Left colon (tissue), 2 donors: ENCODE measurements at places on chromosomes 3 and 15. TPM values are rescaled to one million over a fixed set of nuclear protein-coding genes. Genes with fewer than 3 reads are reported as not detected.

GRCh38 chr15:42012241-42012640, 8.6 kb downstream of the PLA2G4E start:
- DNase-seq, result peak; percentile 76

DNA sequence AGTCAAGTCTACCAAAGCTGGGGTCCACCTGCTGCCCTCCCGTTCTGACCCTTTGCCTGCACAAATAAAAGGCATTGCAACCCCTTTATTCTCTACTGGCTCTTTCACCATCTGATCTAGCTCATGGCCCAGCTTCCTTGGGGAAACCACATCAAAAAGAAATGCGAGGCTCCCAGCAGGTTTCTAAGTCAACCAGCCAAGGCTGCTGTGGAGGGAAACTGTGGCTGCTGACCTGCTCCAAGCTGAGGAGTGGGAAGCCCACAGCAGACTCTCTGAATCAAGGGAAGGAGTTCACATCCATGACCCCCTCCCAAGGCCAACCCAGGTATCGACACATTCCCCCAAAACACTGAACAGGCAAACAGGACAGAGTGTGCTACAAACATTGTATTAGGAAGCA, 25.2 kb upstream of the SLCO2A1 start:
- DNase-seq, result no peak

GRCh38 chr3:160616311-160616710, 50.9 kb upstream of the KPNA4 start:
- no peak for DNase-seq

Gene FBXW12
- not detected for total RNA-seq

GRCh38 chr15:63915209-63915872, 81.6 kb upstream of the HERC1 start:
- DNase-seq, result no peak

GRCh38 chr3:109116031-109116430, 1.9 kb downstream of the MORC1 start:
- DNase-seq, result no peak

Gene GLDN
- 3.2 TPM for total RNA-seq

DNA sequence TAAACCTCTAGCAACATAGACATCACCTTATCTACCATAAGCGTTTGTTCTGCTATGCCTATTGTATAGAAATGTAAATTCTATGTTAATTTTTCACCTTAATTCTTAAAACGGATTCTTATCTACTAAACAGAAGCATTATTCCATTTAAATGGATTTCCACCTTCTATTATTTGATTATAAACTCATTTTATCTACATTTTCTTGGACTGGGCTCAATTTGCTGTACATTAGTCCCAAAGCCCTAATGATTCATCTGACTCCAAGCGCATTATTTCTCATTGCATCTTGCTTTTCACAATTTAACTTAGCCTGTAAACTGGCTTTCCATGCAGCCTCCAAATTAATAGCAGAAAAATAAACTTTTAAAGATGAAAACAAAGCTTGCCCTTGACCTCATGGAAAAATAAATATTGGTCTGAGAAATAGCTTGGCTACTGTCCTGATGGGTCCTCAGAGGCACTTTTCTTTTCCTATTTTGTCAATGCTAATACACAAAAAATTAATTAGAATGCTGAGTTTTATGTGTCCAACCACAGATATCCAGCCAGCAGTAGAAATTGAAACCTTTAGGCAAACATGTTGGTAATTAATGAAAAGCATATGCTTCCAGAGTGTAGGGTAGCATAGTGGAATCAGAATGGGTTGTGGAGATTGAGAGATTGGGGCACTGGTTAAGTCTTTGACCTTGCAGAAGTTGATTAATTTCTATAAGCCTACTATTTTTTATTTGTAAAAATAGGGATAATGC, 81.4 kb upstream of the CFAP20DC start:
- no peak for DNase-seq

Gene UCN2
- total RNA-seq, result not detected

- DNase-seq, result no peak
Observed at GRCh38 chr15:69860921-69861320, 236.8 kb downstream of the TLE3 start.

DNA sequence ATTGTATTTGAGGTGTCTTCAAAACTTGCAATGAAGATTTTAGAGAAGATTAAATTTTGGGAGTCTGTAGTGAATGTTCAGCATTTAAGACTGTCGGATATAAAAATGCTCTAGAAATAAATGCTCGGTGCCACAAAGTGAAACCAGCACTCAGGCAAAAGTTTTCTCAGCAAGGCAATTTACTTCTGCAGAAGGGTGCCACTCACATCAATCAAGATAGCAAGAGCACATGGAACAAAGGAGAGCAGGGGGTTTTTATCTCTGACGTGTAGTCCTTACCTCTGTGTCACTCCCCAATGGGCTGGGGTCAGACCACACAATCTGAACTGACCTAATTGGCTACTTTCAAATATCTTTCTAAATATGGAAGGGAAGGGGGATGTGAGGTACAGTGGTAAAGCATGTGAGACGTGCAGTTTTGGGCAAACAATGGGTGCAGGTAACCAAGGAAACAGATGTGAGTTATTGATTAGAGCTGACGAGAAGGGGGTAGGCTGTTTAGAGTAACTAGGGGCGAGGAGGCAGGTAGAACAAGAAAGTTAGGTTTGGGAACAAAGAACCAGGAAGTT, 23.4 kb upstream of the FXR1 start:
- no peak for DNase-seq

- no peak for DNase-seq
Observed at GRCh38 chr15:38587214-38587613, 22.6 kb upstream of the RASGRP1 start.

DNA sequence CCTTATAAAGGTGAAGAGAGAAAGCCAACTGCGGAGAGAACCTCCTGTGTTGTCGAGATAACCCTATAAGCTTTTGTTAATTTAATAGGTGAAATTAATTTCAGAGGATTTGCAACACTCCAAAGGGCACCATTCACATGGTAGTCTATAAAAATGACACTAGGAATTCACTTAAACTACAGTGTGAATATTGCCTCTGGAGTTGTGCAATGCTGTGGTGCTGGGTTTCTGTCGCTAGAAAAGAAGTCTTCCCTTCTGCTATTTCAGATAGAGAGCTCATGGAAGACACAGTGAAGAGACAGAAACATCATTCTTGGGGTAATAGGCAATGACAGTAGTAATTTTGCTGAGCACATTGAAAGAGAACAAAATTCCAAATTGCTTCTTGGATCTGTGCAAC, 28.8 kb upstream of the PROK2 start:
- no peak for DNase-seq

- DNase-seq, result no peak
Observed at GRCh38 chr3:190077395-190078045, 43.2 kb downstream of the P3H2 start.

GRCh38 chr3:34008836-34009809, 210.7 kb downstream of the PDCD6IP start:
- no peak for DNase-seq

DNA sequence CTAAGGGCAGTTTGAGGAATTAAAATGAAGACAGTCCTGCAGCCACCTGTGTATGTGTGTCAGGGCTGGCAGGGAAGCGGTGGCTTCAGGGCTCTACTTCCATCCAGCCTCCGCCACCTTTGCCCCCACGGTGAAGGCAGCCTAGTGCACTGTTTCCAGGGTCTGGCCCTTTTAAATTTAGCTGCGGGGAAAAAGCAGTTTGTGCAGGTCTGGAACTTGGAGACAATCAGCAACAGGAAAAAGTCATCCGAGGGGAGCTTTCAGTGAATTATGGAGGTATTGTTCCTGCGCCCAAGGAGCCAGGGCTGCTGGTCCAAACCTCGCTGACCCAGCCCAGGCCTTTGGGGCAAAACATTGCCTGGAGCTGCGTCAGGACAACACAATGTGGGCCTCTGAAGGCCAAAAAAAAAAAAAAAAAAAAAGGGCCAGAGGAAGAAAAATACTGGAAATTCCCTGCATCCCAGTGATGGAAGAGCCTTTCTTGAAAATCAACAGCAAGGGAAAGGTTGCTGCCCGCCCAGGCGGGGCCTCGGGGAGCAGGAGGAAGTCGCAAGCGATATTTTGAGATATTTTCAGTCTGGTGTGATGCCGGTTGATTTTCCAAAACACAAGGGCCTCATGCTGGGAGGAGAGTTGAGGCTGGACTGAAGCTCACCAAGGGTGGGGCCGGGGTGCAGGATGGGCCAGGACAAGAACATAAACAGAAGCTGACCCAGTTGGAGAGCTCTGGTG, 25.5 kb upstream of the FGD5 start:
- no peak for DNase-seq

DNA sequence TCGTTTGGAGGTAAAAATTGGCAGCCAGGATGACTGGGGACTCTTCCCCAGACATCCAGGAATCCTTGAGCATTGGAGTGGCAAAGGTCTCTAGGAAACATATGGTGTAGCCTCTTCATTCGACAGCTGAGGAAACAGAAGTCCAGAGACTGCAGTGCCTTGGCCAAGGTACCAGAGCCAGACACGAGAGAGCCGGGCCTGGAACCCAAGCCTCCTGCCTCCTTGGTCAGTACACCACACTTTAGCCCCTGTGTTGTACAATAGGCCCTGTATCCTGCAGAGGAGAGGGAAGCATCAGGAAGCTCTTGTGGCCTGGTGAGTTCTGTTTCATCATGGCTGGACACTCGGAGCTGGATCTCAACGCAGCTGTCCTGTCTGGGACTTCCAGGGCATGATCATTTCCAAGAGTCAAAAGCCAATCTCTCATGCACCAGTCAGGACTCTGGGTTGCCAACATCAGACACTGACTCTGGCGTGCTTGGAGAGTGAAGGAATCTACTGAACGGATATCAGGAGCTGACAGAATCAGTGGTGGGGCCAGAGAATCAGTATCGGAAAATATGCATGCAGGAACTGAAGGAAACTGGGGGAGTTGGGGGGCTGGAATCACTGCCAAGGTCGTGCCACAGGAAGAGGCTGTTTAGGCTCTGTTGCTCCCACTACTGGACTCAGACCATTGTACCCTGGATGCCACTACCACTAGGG, 6.4 kb upstream of the MINAR1 start:
- DNase-seq, result no peak

- no peak for DNase-seq
Observed at GRCh38 chr3:10116138-10116460, 624 bp downstream of the BRK1 start.

Gene PLCH1
- total RNA-seq, result 8.5 TPM

GRCh38 chr3:180408654-180409053, 193.3 kb upstream of the TTC14 start:
- no peak for DNase-seq

GRCh38 chr15:70099967-70100473, 2.3 kb upstream of the TLE3 start:
- DNase-seq, result no peak

Gene MKRN3
- 3.9 TPM for total RNA-seq

- no peak for DNase-seq
Observed at GRCh38 chr3:43689166-43689565, 1.6 kb upstream of the ABHD5 start.

DNA sequence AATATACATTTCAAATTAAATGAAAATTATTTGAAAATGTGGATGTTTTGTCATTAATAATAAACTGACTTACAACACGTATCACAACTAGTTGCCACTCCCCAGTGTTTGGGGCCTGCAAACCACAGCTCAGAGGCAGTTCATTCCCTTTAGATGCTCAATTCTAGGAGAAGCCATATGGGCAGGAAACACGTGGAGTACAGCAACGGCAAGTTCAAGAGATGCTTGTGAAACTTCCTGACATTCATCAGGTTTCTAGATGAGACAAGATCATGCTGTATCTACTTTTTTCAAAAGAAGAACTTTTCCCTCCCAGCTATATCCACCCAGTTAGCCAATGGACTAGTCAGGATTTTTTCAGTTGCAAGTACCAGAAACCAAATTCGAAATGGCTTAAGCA, 17.6 kb upstream of the PLA2G4D start:
- no peak for DNase-seq

Gene ANKUB1
- total RNA-seq, result not detected

DNA sequence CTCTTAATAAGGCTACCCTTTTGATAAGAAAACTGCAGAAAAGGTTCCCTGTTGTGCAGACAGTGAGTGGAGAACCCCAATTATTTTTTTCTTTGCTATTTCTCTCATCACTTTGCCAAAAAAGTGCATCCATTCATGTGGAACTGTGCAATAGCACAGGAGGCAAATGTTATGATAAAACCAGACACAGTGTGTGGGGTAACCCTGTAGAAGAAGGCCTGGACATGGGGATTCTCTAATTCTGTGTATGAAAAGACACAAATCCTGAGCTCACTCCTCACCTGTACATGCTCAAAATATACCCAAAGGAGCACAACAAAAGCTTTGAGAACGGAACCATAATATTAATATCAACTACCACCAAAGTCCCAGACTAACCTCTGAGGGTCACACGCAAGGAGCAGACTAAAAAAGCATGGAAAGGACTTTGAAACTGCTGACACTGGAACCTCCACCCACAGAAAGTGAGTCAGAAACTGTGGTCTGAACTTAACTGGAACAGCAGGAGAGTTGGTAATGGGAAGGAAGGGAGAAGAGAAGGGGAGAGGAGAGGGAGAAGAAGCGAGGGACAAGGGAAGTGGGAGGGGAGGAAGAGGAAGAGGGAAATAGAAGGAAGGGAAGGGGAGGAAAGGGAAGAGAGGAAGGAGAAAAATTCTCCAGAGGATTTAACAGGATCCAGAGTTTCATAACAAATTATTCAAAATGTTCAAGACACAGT, 299.9 kb downstream of the TBC1D5 start:
- no peak for DNase-seq

Gene GOLGA8T
- total RNA-seq, result 0.15 TPM

Gene DNAH12
- 0.09 TPM for total RNA-seq

DNA sequence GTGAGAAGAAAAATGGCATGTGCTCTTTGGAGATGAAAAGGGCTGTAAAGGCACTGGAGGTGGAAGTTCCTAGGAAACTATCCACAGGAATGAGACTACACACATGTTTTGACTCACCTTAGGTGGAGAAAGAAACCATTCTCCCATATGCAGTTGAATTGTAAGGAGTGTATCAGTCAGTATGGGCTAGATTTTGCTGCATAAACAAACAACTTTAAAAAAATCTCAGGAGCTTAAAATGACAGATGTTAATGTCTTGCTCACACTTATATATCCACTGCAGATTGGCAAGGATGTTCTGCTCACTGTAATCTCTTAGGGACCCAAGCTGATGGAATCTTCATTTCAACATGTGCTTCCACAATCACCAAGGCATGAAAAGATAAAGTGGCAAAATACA, 25.6 kb downstream of the RPL22L1 start:
- no peak for DNase-seq

DNA sequence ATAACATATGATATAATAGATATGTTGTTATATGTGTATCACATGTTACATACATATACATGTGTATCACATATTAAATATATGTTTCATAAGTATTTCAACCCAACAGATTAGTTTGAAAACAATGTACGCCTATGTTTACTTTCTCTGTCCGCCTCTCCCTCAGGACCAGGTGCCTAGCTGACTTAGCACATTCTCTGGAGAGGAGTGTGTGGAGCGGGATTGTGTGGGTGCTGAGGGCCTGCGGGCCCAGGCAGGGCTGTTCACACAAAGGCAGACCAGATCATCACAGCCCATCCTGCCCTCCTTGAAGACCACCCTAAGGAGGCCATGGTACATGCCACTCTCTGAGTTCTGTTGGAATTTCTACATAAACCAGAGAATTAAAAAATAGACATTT, 81.0 kb downstream of the PLXNA1 start:
- no peak for DNase-seq

- no peak for DNase-seq
Observed at GRCh38 chr3:10196389-10197052, 31.8 kb downstream of the IRAK2 start.

Gene FGD5
- total RNA-seq, result 9.8 TPM

Gene PLOD2
- 136 TPM for total RNA-seq
